ENCODE measurements at places on chromosomes 7 and 10. TPM values are rescaled to one million over a fixed set of nuclear protein-coding genes. Genes with fewer than 3 reads are reported as not detected.

Gene FRMD4A
- total RNA-seq, result 0.31 TPM

Gene TCAF2
- total RNA-seq, result 33.9 TPM

Gene HSPA12A
- 0.41 TPM for total RNA-seq

Gene KCNIP2
- 1.8 TPM for total RNA-seq

Gene C7orf33
- not detected for total RNA-seq

Gene YKT6
- total RNA-seq, result 57.0 TPM

Gene WNT8B
- total RNA-seq, result 0.36 TPM

Gene SLC13A4
- total RNA-seq, result not detected

Gene CD36
- not detected for total RNA-seq

Gene ATOH7
- not detected for total RNA-seq

All from activated CD4-positive, alpha-beta memory T cell treated with anti-CD3 and anti-CD28 coated beads for 36 hours (primary cell).